Lower lobe of right lung (tissue), 2 donors: ENCODE measurements at places on chromosomes 12 and 14. TPM values are rescaled to one million over a fixed set of nuclear protein-coding genes. Genes with fewer than 3 reads are reported as not detected.
A peak's percentile ranks its signal among the peaks of the same experiment; 100 is the strongest.

GRCh38 chr12:10310926-10311720, 3.5 kb downstream of the KLRD1 start:
- H3K36me3 ChIP-seq, result no peaks in the 10 kb centered on the region
- no peak overlapping the region for H3K4me3 ChIP-seq
- no peak overlapping the region for H3K27ac ChIP-seq
- no peak for DNase-seq
- H3K4me1 ChIP-seq, result no peaks in the 10 kb centered on the region

DNA sequence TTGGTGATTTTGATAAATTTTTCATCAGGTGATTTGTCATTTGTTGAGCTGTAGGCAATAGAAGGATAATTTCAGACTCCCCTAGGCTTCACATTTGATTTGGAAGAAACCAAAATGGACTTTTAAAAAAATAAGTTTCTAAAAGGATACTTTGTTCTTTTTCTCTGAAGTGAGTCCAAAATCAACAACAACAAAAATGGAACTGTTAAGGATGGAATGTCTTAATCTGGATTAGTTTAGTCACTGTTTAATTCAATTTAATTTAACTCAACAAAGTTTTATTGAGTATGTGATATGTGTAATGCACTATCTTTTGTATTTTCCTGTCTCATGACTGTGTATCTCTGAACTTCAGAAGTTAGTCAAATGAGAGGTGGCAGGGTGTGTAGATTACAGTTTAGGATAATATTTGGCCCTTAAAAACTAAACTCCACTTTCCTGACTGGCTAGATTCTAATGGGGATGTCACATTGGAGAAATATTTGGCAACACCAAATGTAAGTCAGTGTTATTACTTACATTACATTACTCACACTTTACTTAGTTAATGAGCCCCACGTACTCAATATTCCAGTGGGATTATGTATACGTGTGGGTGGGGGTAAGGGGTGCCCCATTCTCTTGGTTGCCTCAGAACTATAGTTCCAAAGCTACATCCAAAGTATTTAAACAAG, 209.7 kb downstream of the BCAT1 start:
- no peaks in the 10 kb centered on the region for H3K36me3 ChIP-seq
- DNase-seq, result no peak
- H3K27ac ChIP-seq, result no peak overlapping the region
- no peaks in the 10 kb centered on the region for H3K4me1 ChIP-seq

DNA sequence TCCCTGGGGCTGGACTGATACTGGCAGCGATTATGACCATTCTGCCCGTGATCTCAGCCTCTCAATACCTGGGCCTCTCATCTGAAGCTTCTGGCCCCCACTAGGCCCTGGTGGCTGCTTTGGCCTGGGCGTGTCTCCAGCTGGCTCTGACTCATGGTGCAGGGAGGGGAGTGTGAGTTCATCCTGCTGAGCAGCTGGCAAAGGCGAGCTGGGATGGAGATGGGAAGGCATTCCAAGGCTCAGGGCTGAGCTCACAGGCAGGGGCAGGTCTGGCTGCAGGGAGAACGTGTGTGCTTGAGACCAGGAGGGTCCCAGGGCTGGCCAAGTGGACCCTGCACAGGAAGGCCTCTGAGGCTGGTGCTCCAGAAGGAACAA, 221.8 kb downstream of the TMEM121 start:
- H3K4me1 ChIP-seq, result no peaks in the 10 kb centered on the region
- H3K27me3 ChIP-seq, result no peaks in the 10 kb centered on the region
- no peaks in the 10 kb centered on the region for H3K36me3 ChIP-seq
- DNase-seq, result peak; percentile 23
- H3K4me3 ChIP-seq, result no peak overlapping the region

DNA sequence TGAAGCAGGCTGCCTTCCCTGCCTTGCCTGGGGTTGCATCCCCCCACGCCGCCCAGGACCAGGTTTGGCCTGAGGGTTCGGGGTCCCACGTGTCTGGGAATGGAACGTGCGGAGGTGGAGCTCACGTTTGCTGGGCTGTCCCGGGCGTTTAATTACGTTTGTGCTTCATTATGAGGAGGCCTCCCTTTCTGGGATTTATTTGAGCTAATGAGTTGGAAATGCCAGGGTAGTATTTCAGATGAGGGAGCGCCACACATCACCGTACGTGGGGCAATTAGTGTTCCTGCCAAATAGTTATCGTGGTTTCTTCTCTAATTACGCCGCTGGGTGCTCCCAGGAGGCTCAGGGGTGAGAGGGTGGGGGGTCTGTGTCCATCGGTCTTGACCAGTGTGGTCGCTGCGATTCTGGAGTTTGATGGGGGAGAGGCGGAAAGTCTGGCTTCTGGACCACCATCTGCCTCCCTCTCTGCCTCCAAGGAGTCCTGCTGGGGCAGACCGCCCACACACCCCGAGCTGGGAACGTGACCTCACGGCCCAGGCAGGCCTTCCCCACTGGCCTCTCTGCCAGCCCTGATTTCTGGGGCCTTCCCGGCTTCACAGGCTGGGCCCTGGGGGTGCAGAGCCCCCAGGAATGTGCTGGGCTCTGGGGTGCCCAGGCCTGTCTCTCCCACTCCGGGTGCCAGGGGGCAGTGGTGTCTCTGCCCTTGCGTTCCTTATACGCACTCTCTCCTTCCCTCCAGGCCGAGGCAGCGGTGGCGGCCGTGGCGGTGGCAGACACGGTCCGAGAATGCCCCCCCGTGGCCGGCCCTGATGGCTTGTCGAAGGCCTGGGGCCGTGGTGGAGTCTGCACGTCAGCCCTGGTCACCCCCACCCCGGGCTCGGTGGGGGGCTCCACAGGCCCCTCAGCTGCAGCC, 18.9 kb downstream of the KIF26A start:
- no peak overlapping the region for H3K4me3 ChIP-seq
- H3K27me3 ChIP-seq, result no peaks in the 10 kb centered on the region
- no peaks in the 10 kb centered on the region for H3K36me3 ChIP-seq
- no peaks in the 10 kb centered on the region for H3K4me1 ChIP-seq
- DNase-seq, result no peak

DNA sequence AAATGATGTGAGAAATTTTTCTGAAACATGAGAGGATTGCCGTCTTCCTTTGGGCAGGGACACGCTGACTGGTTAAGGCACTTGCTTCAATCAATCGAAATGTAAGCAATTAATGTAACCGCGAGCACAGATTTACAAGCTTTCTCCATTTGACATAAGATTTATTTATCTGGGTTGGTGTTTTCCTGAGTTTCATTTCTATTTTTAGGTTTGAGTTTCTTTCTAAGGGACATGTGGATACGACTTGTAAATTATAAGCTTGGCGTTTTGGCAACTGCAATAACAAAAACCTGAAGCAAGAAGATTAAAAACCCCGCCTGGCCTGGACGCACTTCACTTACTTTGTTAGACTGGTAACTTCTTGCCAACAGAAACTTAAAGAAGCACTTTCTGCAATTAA, 20.3 kb upstream of the SINHCAF start:
- H3K36me3 ChIP-seq, result no peaks in the 10 kb centered on the region
- DNase-seq, result no peak
- no peaks in the 10 kb centered on the region for H3K4me1 ChIP-seq
- no peak overlapping the region for H3K4me3 ChIP-seq
- no peaks in the 10 kb centered on the region for H3K27me3 ChIP-seq

Gene GPX2
- not detected for total RNA-seq

Gene RPGRIP1
- 1.1 TPM for total RNA-seq

Gene LYZ
- total RNA-seq, result 1,458 TPM

Gene GLRX5
- 23.7 TPM for total RNA-seq
